ENCODE measurements at places on chromosomes 7 and 10. TPM values are rescaled to one million over a fixed set of nuclear protein-coding genes. Genes with fewer than 3 reads are reported as not detected.
A peak's percentile ranks its signal among the peaks of the same experiment; 100 is the strongest.

DNMBP gene
- total RNA-seq: 11.7 TPM

MCU gene
- 43.4 TPM for total RNA-seq

GRCh38 chr10:110643035-110643652 is 992 bp upstream of the RBM20 start:
- no peak for DNase-seq

- no peak for DNase-seq
Measured at GRCh38 chr10:71523756-71524155, 127.0 kb downstream of the CDH23 start.

DNA sequence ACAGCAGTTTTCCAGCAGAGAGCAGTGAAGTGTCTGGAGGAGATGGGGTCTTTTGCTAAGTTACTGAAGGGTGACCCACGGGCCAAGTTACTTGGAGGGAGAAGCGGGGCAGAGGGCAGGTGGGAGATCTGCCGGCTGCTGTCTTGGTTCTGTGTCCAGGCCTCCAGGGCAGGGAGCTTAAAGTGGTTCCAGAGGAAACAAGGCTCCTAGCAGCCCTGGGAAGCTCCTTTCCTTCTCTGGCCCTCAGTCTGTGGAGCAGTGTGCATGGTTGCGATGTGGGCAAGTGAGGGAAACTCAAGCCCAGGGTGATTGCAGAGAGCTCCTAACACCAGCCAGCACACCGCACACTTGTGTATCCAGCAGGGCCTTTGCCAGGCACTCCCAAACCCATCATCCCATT is 6.3 kb downstream of the GHRHR start:
- DNase-seq: no peak

DNA sequence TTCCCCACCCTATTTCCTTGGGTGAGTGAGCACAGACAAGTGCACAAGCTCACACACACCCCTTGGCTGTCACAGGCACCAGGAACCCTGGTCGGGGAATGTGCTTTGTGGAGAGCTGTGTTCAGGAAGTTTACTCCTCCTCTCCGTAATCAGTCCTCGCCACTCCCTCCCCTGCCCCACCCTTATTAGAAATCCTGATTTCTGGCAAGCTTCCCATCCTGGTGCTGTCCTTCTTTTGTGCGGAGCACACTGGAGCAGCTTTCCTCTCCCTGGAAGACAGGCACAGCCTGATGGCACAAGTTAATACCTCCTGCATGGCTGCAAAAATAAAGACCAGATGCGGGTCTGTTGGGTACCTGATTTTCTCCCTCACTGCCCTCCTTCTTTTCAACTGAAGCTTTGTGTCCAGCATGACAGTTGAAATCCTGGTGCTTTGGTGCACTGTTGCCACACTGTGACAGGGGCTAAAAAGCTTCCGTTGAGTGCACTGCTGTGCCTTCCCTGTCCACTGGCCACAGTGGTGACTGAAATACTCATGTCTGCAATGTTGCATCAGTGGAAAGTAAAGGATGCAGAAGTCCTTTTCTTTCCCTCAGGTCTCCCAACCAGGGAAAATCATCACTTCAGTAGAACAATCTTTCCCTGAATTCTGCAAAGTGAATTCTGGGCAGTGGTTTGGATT is 55.0 kb downstream of the LRRC4 start:
- DNase-seq: no peak

DNA sequence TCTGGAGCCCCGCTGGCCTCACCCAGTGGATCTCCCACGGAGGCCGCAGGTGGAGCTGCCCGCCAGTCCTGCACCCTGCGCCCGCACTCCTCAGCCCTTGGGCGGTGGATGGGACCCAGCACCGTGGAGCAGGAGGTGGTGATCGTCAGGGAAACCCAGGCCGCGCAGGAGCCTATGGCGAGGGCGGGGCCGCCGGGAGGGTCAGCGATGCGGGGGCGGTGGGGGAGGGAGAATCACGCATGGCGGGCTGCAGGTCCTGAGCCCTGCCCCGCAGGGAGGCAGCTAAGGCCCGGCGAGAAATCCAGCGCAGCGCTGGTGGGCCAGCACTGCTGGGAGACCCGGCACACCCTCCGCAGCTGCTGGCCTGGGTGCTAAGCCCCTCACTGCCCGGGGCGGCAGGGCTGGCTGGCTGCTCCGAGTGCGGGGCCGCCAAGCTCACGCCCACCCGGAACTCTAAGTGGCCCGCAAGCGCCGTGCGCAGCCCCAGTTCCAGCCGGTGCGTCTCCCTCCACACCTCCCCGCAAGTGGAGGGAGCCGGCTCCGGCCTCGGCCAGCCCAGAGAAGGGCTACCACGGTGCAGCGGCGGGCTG is 524.8 kb upstream of the TPK1 start:
- DNase-seq: peak; percentile 86

- no peak for DNase-seq
Measured at GRCh38 chr10:35874311-35875015, 232.4 kb upstream of the FZD8 start.

DNA sequence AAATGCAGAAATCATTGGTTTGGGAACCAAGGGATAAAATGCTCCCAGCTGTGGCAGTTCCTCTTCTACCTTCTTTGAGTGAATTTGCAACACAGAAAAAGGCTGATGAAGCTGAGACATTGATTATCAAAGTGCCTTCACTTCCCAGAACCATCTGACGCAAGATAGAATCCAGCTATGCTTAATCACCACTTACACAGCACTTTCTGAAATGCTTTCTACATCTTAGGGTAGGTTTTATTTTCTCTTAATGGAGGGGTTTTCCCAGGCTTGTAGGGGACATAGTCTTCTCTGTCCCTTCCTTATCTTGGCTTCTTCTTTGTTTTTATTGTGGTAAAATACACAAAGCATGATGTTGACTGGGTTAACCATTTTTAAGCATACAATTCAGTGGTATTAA is 332.6 kb upstream of the ZNF32 start:
- no peak for DNase-seq

CYP26A1 gene
- 0.49 TPM for total RNA-seq

DNA sequence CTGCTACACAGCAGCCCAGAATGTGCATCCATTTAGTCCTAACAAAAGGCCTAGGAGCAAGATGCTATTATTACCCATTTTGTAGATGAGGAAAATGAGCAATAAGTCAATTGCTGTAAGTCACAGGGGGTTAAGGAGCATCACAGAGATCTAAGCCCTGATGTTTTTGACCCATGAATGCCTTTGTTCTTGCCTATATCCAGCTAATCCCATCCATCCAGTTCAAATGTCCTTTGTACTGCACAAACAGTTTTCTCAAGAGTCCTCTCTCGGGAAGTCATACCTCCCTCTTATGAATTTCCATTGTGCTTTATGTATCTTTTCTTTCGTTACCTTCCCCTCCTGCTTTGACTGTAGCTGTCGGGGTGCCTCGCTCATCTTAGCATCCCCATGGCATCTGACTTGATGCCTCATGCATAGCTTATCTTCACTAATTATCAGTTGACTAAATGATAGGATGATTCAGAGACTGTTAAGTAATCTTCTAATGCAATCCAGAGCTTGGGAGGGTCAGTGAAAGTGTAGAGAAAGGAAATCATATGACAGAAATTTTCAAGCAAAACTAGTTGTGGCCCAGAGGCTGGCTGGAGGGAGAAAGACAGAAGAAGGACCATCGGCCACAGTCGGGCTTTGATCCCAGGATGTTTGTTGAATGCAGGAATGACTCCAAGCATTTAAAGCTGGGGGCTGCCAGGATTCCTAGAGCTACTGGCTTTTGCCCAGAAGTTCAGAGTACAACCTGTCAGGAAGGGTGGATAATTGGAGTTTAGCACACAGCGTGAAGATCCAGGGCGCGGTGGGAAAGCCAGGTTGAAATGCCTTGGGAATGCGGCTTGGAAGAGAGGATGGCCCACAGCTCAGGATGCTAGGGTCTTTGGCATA is 23.5 kb downstream of the BLVRA start:
- no peak for DNase-seq

DNA sequence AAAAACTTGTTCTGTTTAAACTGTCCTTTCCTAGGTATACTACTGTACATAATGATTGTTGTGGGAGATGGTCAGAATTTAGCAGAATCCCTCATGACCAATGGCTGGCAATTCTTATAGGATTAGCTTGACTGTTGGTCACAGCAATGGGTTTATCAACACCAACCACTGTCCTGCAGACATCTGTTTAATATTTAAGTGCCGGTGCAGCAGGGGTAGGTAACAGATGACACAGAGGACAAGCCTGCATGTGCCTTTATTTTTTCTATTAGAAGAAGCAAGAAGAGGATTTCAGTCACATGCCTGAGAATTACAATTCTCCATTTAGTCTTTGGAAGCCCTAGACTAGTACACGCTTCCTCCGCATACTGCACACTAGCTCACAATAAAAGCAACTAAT is 48.4 kb downstream of the CCDC6 start:
- no peak for DNase-seq

- no peak for DNase-seq
Measured at GRCh38 chr7:107691716-107692115, 31.1 kb downstream of the SLC26A4 start.

ZNF804B gene
- not detected for total RNA-seq

DNA sequence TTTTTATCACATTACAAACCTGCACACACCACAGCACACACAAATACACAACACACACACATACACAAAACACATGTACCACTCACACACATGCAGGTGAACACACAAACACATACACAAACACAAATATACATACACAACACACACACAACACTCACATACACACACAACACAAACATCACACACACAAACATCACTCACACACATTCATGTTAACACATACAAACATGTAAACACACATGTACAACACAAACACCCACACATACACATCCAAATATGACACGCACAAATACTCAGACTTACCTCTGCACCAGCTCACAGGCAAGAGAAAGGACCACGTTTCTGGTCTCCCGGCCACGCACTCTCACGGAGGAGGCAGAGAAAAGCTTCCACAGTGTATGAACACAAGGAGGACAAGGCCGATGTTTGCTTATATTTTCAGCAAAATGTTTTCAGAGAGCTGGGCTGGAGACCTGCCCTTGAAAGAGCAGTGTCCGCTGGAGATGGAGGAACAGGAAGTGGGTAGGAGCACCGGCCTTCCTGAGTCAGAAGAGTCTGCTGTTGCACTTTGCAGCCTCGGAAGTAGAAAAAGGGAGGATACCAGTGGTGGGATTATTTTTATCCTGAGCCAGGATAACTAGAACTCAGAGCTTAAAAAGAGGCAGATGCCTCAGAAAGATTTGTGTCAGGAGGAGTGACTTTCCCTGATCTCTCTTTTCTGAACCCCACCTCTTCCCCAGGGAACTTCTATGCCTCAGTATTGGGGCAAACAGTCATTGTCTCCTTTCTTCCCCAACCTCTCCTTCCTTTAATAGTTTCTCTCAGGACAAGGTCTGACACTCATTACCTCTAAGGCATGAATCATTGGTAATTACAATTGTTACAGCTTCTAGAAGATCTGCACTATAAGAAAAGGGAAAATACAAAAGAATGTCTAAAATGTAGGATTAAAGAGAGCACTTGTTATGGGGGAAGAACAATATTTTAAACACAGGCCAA is at the start of gene GIMAP6:
Gene GIMAP6 (minus strand): TSS at position 520 of the 999 bp plus-strand sequence. CDS start 2,243 bp downstream, outside the sequence.
- DNase-seq: no peak

DNA sequence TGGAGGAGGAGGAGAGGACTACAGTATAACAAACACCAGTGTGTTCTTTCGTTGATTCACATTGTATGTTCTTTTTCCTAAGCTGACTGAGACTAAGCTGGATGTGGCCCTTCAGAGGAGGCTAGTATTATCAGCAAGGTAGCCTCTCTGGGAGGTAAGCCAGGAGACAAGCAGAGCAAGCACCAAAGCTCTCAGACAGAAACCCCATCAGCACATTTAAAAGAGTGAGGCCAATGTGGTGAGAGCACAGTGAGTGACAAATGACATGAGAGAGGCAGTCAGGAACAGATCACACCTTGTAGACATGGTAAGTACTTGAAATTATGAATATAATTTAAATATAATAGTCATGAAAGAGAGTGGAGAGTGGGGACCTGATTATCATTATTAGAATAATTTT is 107.6 kb downstream of the KMT2C start:
- DNase-seq: no peak

ANXA8 gene
- total RNA-seq: 0.77 TPM

- no peak for DNase-seq
Measured at GRCh38 chr10:63766745-63767137, 245.5 kb downstream of the REEP3 start.

MINDY4 gene
- 6.3 TPM for total RNA-seq

DNA sequence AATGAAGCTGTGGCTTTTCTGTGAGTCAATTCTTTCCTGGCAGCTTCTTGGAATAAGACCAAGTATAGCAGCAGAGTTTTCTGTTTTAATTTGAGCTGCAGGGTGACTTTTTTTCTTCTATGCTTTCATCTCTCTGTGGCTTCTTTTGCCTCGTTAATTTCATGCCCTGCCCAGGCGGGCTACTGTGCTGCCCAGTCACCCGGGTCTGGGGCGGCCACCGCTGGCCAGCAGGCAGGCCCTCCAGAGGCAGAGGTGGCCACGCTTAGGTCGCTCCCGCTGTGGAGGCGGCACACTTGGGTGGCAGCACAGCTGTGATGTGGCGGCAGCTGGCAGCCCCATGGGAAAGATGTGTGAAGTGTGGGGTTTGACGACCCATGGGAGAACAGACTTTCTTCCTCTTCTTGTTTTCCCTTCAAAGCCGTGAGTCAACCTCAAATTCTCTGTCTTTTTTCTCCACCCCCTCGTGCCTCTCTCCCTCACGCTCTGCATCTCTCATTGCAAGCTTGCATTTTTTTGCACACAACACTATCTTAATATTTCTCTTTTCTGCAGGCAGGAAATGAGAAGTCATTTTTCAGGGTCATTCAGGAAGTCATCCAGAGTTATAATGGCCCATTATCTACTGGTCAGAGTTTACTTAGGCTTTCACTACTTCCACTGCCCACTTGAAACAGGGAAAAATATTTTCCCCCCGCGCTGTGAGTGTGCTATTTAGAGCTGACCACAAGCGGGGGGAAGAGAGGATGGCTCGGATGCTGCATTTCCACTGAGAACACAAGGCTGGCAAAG is 67.8 kb downstream of the EGFR start:
- no peak for DNase-seq

DNA sequence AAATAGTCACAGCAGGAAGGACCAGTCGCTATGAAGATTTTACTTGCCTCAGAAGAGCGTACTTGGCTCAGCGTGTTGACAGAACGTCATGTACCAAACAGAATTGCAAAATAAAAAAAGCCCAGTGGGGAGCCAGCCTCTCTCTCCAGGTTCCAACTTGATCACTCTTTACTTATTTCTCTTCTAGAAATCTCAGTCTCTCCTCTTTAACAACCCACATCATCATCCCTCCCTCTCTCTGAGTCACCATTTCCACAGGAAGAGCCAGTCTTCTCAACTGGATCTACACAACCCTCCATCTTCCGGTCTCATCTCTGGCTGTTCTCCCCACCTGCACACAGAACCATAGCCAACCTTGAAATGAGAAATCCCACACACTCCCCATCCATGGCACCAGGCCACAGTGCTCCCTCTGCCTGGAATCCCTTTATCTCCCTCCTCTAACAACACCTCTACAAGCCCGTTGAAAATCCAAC is 718.3 kb downstream of the GRID1 start:
- DNase-seq: no peak

- peak; percentile 88 for DNase-seq
Measured at GRCh38 chr7:55571511-55572377, 558 bp downstream of the VOPP1 start.

DNA sequence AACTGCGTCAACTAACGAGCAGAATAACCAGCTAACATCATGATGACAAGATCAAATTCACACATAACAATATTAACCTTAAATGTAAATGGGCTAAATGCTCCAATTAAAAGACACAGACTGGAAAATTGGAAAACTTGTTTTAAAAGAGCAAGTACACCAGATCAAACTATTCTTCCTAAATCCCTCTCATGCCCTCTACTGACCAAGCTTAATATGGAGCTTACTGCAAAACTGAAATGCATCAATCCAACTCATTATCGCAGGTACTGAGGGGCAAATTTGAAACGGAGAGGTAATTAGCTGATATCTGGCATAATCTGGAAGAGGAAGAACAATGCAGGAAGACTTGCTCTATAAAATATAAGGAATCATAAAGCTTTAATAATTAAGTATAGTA is 1223.8 kb downstream of the NXPH1 start:
- DNase-seq: no peak
